ENCODE measurements at places on chromosomes 2 and 18.

GRCh38 chr2:241777170-241777685 is 606 bp downstream of the GAL3ST2 start:
- DNase-seq: no peak

- DNase-seq: no peak
Observed at GRCh38 chr2:102449370-102449974, 23.6 kb upstream of the SLC9A4 start.

DNA sequence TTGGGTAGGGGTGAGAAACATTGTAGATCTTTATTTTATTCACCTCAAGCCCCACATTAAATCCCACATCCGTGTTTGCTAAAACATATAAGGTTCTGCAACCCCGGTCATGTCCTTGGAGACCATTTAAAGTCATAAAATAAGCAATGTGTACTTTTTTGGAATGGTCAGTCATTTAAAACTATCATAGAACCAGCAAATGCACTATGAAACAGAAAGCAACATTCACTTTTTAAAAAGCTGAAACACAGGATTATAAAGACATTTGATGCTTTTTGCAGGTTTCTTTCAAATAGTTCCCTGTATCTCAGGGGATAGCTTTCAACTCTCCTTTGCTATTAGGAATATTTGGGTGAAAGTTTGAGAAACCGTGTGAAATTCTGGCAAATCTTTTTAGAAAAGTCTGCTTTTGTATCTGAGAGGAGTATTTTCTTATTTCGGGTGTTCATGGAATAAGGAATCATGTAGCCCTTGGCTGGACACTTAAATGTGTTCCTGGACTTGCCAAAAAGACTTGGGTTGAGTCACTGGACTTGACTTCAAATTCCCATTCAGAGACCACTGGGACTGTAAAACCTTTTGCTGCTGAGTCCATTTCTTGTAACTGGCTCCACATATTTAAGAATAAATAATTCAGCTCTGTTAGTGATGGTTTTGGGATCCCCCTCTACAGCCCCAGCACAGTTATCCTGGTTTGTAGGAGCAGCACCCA is 5.9 kb upstream of the CETN1 start:
- DNase-seq: no peak

DNA sequence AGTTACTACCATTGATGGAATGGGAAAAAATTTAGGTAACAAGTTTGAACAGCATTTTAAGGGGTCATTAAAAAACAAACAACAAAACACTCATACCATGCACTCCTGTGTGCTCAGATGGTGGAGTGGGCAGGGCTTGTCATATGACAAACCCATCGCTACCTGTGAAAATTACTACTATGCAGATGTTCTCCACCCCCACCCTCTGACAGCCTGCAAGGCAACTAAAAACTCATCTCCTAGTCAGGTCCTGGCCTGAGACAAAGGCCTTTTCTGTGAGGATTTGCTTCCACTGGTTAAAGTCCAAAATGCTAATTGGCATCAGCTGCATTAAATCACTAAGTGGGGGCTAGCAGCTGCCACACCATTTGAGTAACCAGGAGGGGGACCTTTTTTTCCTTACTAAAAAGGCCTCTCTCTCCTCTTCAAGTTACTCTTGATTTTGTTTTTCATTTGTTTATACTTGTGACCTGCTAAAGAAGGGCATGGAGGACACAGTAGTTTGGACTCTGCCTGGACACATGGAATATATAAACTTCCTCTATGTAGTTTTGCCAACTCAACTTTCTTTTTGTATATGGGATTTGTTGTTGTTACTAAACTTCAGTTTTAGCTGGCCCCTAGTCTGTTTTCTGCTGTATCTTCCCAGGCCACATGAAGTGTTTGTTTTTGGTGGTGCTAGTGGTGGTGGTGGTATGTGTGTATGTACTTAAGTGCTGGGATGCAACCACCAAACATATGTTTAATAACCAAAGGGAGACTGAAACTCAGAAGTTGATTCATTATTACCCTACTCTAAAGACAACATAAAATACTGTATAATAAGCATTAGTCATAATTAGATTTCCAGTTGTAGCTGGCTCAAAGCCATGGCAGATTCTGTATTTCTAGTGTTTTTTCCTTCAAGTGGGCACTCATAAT is 121.3 kb downstream of the MAP4K4 start:
- no peak for DNase-seq

DNA sequence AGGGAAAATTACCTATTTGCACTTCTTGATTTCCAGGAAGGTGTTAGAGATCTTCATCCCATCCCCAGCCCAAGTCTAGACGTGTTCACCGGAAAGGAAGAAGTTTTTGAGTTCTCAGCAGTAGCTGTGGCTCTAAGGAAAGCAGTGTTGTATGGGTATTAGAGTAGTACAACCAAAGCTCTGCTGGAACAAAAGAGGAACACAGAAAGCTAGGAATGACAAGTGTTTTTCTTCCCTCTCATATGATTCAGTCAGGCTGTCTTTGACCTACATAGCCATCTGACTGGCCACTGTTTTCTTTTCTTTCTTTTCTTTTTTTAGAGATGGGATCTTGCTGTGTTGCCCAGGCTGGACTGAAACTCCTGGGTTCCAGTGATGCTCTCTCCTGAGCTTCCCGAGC is 82.7 kb upstream of the SLC39A10 start:
- no peak for DNase-seq
